Stimulated activated CD4-positive, alpha-beta T cell treated with anti-CD3 and anti-CD28 coated beads, Interleukin-15, amount 100 ng/mL, for 1 hour (primary cell): ENCODE measurements at places on chromosomes 6 and 20.

- peak; percentile 79 for DNase-seq
Observed at GRCh38 chr6:30686009-30686907, at the start of gene PPP1R18. TSS of gene PPP1R18 (minus strand) at chr6:30686645. CDS start at chr6:30686018, 627 bp downstream.

DNA sequence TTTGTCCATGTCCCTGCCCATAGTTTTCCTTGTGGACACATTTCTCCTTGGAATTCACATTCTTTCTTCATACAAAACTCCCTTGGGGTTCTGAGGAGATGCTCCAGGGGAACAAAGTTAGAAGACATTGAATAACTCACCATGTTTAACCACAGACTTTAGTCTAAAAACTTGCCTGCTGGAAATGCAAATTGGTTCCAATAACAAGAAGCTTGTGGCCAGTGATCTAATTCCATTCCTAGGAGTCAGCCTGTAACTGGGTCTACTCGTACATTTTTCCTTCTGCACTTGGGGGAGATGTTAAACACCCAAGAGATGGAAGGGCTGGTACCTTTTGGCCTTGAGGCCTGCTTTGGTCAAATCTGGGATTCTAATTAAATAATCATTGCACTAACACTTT, 60.2 kb downstream of the SCML4 start:
- DNase-seq = no peak

DNA sequence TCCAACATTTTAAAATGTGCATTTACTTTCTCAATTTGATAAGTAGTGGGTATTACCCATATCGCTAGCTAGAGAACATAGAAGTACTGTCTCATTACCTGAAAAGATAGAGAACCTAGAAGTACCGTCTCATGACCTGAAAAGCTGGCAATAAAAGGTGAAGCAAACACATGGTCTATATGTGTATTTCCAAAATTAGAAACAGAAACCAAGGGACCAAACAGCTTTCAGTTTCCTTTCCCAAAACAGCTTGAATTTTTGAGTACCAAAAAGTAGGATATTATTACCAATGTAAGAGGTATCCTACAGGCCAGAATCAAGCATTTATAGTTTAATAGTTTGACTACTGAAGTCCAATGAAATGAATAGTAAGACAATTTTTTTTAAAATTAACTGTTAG, 77.2 kb downstream of the KIF13A start:
- DNase-seq = no peak

DNA sequence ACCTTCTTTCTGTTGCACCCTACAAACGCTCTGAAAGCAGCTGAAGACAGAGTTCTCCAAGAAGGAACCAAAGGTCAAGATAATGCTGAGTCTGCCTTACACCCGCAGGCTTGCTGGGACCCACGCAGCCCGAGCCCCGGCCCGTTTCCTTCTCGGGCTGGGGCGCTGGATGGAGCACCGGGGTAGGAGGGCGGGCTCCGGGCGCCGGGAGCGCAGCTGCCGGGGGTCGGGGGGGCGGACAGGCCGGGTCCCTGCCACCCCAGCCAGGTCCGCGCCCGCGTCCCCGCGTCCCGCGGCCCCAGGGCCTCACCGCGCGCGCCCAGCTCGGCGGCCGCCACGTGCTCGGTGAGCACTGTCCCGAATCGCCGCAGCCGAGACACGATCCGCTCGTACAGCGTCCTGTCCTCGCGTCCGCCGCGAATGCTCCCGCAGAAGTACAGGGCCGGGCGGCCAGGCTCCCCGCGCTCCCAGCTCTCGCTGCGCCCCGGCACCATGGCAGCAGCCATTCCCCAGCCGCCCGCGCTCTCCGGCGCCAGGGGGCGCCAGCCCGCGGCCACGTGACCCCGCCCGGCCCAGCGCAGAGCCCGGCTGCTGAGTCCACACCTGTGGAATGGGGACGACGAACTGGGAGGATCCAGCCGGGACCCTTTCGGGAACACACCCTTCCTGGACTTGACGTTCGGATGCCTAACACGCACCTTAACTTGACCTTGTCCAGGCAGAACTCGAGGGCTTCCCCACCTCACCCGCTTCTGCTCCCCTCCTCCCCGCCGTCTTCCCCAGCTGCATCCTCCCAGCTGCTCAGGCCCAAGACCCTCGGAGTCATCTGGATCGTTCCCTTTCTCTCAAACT, at the start of gene DNPH1:
TSS of gene DNPH1 (minus strand) at position 531 of the 852 bp plus-strand sequence. CDS start at position 506, 25 bp downstream.
- peak; percentile 68 for DNase-seq

DNA sequence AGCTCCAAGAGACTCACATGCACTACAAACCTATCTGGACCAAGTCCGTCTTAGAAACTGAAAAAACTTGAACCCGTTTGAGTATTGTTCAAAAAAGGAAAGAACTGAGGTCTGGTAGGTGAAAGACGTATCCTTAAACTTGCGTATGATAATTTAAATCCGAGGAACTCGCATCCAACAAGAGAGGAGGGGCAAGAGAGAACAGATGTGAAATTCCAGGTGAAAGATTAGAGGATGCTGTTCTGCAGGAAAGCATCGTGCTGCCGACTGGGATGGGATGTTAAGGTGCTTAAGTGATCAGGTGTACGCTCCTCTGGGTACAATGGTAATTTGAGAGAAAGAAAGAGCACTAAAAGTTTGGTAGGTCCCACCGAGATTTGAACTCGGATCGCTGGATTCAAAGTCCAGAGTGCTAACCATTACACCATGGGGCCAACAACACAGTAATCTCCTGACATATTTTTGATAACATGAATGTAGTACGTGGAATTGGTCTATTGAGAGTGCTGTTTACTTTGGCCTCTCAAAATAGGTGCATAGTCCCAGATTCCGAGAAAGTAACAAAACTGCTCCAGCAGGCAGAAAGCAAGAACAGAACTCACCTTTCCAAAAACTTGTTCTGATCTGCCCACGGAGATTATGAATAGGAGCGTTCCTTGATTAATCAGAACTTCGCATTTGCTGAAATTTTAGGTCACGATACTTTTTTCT, 53.5 kb upstream of the BTN3A2 start:
- DNase-seq = no peak

DNA sequence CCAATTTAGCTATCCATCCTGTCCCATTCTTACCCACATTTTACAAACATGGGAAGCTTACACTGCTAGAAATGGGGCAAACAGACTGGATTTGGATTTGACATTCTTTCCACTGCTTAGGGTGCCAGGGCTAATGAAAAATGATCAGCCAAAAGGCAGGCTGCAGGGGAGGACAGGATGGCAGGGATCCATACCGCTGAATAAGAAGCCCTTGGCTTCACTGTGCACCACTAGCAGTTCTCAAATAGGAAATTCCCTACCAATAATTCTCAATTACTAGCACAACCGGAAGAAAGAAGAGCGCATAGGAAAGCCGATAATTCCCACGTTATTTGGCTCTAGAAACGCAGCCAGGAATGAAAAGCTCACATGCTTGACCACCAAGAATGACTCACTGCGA, 73.1 kb downstream of the NDUFAF5 start:
- DNase-seq = no peak

- no peak for DNase-seq
Observed at GRCh38 chr6:8080362-8081151, 16.4 kb upstream of the BLOC1S5 start.

- no peak for DNase-seq
Observed at GRCh38 chr6:16367571-16367970, 129.2 kb downstream of the GMPR start.

DNA sequence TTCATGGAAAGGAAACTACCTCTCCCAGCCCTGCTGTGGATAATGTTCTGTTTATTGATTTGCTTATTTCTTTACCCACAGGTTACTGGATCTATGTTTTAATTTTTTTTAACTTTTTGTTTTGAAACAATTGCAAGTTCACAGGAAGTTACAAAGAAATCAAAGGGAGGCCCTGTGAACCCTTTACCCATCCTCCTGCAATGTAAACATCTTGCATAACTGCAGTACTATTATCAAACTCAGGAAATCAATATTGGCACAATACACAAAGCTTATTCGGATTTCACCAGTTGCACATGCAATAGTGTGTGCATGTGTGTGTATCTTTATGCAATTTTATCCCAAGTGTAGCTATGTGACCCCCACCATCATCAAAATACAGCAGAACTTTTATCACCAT, 398.0 kb downstream of the BTBD3 start:
- DNase-seq = no peak

DNA sequence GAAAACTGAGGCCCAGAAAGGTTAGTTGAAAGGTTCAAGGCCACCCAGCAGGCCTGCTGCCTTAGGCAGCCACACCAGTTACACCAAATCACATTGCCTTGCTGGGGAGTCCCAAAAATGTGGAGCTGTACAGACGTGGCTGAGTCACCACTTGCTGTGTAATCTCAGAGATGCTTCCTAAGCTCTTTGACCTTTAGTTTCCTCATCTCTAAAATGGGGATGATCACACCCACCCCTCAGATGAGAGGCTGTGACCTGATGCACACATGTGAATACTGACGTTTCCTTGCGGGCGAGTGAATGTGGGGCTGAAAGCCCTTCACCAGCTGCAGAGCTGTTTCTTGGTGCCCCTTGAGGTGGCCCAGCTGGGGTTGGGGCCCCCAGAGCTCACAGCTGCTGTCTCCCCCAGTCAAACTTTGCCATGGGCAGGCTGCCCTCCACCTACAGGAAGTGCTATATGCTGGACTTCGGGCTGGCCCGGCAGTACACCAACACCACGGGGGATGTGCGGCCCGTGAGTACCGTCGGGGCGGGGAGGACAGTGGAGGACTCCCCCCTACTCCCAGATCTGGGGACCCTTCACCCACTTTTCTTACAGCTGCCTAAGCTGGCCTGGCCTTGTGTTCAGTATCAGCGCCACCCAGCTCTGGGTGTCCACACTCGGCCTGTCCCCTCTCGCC, 11.0 kb downstream of the TTBK1 start:
- no peak for DNase-seq

DNA sequence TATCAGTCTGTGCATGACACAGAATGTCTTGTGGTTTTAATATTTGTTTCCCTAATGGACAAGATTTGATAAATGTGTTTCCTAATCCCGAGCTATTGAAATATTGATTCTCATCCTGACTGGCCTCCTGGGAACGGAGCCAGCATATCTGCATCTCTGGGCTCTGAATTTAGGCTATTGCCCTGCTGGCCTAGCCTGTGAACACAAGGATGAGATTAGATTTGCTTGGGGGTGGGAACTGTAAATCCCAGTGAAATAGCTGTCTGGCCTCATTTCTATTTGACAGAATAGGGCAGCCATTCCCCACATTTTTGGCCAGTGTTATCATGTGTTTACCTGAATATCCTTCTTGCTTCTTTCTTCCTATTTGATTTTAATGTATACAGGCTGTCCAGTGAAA, 198.4 kb upstream of the SOX4 start:
- no peak for DNase-seq

DNA sequence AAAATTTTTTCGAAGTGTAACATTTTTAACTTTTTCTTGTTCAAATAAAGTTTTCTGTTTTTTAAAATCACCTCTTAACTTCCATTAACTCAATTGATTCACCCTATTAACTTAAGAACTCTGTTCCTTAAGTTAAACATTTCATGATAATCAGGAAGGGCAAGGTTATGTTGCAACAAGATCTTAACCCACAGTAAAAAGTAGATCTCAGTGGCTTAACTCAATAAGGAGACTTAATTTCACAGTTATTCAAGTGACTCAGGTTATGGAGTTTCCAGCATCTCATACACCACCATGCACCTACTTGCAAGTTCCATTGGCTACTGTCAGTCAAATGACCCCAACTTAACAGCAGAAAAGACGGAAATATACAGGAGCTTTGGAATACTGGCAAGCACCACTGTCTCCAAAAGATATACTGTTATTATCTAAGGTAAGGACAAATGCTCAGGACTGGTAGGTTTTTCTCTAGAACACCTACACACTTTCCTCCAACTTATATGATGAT, 11.2 kb downstream of the HLA-DQB1 start:
- no peak for DNase-seq

GRCh38 chr6:53986165-53986720, 125.0 kb upstream of the MLIP start:
- DNase-seq = no peak

GRCh38 chr6:56388415-56388755, 141.0 kb upstream of the COL21A1 start:
- DNase-seq = no peak

DNA sequence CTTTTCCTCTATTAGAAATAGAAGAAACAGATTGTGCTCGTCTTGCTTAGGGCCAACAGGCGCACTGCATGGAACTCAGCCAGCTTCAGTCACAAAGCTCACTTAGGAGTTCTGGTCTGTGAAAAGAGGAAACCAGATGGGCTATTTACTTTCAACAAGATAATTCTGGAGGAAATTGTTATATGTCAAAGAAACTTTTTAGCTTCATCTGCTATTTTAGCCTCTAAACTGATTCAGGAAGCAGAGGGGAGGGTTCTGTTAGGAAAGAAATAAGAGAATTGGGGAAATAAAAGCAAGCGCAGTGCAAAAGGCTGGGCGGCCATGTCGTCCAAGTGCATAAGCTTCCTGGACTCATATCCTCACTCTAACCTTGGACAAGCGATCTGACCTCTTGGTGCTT, 21.3 kb downstream of the PRKN start:
- no peak for DNase-seq

DNA sequence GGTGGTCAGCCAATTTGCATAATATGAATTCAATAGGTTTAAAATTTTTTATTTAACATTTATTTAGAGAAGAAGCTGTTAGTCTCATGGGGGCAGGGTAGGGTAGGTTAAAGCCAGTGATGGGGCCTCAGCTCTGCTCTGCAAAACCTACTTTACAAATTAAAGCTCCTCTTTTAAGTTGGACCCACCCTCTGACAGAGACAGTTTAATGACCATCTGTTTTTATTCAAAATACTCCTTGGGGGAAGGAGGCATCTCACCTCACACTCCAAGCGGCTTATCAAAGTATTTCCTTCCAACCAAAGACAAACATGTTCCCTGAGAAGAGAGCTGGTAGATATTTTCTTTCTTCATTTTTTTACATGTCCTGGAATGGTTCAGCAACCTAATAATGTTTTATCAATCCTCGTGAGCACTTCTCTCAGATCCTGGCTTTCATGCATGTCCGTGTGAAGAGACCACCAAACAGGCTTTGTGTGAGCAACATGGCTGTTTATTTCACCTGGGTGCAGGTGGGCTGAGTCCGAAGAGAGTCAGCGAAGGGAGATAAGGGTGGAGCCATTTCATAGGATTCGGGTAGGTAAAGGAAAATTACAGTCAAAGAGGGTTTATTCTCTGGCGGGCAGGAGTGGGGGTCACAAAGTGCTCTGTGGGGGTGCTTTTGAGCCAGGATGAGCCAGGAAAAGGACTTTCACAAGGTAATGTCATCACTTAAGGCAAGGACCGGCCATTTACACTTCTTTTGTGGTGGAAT, 184.7 kb downstream of the GJA1 start:
- DNase-seq = no peak

GRCh38 chr6:142542704-142543233, 241.0 kb downstream of the ADGRG6 start:
- DNase-seq = no peak
